ENCODE measurements at places on chromosomes 5 and 9.

- DNase-seq: peak; percentile 77
These were observed 995 bp downstream of the IPPK start for GRCh38 chr9:92668746-92669526.

GRCh38 chr9:36728651-36729520, 156.2 kb downstream of the MELK start:
- DNase-seq: peak; percentile 58

- no peak for DNase-seq
These were observed 84.5 kb upstream of the RAI14 start for GRCh38 chr5:34571677-34572041.

GRCh38 chr9:99980598-99980997, 74.1 kb downstream of the STX17 start:
- DNase-seq: no peak
